ENCODE measurements at places on chromosomes 1 and 21.

- peak; percentile 68 for DNase-seq
Measured at GRCh38 chr1:81800695-81801650, at the start of gene ADGRL2. ADGRL2 (plus strand) TSS chr1:81800934; CDS start chr1:81836985, 36,051 bp downstream.

DNA sequence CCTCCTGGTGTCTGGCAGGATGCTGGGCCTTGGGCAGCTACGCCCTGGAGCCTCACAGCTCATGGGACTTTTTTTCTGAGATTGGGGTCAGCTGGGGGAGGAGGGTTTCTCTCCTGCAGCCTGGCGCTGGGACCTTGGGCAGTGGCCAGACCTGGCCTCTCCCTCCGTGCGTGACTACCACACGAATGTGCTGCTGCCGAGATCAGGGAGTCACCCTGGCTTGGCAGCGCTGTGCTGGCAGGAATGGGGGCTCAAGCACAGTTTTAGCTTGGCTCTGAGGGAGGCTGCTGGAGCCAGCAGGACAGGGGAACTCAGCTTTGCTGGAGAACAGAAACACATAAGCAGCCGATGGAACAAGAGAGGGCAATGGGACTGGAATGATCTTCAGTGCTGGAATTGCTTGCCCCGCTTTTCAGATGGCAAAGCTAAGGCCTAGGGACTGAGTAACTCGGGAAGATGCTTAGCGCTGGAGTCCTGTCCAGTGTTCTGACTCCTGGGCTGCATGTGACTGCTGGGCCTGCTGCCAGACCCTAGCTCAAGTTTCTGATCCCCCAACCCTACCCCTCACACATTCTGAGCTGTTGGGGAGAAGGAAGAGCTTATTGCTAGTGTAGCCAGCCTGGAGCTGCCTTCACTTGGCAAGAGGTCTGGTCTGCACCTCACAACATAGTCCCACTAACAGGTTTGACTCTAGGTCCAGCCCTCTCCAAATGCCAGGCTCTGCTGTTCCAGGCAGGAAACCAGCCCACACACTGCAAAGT lies 69.9 kb downstream of the NAV1 start:
- DNase-seq = peak; percentile 83

DNA sequence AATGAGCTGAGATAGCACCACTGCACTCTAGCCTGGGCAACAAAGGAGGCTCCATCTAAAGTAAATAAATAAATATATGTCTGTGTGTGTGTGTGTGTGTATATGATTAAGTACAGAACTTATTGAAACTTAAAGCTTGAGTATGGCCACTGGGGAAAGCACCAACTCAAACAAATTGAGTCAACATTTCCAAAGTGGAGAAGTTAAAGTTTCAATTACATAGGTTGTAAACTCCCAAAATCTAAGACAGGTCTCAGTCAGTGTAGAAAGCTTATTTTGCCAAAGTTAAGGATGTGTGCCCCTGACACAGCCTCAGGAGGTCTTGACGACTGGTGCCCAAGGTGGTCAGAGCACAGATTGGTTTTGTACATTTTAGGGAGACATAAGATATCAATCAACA lies 458.9 kb upstream of the RGS18 start:
- no peak for DNase-seq

DNA sequence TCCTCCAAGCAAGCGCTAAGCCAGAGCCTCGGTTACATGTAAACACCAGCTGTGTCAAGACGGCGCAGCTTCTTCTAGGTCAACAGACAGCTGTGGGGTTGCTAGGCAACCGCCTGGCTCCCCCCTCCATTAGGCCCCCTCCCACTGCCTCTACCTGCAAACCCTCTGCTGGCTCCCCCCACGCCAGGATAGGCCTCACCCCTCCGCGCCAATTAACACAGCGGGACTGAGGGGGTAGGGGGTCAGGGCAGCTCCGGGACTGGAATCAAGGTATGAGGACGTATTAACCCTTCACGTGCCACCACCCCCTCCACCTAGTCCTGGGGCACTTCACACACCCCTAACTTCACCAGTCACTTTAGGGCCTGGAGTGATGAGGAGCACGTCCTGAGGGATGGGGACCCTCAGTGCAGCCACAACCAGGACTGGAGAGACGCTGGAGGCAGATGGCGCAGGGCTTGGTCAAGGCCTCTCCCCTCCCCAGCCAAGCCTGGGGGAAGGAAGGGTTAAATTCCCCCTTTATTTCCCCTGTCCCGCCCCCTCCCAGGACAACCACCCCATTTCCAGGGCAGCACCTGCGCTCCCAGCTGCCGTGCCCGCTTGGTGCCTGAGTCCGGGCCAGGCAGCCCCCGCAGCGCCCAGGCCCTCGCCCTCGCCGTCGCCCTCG lies 37.4 kb upstream of the WASF2 start:
- peak; percentile 48 for DNase-seq

DNA sequence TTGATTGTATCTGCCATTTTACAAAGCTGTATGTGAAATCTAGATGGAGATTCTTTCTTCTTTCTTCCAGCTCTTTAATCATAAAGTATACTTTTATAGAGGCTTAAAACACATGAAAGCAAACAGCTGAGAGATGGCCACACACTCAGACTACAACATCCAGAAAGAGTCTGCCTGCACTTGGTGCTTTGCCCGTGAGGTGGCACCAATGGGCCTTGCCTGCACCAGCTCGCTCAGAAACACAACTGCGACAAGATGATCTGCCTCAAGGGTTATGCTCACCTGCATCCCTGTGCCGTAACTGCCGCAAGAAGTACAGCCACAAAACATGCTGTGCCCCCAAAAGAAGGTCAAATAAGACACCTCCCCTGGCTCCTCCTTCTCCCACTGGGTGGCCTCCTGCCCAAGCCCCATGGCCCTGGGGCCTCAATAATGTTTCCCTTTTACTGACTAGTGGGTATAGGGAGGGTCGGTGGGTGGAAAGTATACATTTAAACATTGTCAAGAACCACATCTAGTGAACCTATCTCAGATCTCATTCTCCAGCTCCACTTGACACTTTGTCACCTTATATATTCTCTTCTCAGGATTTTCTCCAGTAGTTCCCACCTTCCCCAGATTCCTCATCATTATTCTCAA lies 66.7 kb upstream of the ANGPTL3 start:
- no peak for DNase-seq

GRCh38 chr1:84300501-84300900 lies 1.0 kb upstream of the SAMD13 start:
- no peak for DNase-seq

DNA sequence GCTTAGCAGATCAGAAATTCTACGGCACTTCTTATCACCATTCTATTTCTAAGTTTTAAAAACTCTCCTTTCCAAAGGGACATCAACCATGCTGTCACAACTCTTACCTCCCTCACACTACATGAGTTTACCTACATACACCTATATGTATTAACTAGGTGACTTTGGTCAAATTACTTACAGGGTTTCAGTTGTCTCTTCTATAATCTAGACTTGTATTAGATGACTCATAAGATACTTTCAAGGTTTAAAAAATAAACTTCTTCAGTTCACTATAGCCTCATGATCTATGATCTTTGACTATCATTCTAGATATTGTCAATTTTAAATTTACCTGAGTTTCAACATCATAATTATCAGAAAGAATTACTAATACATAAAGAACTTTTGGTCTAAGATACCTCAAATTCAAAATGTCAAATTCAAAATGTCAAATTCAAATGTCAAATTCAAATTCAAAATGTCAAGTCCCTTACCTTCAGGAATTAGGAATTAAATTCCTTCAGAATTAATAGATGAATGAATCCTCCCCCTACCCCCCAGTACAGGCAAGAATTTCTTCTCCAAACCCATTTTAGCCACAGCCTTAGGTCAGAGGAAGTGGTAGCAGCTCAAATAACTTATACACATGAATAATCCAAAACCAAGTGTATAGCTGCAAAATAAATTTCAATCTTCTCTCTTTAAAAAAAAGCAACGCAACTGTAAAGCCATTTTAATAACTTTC lies 31.1 kb downstream of the OTUD7B start:
- no peak for DNase-seq

DNA sequence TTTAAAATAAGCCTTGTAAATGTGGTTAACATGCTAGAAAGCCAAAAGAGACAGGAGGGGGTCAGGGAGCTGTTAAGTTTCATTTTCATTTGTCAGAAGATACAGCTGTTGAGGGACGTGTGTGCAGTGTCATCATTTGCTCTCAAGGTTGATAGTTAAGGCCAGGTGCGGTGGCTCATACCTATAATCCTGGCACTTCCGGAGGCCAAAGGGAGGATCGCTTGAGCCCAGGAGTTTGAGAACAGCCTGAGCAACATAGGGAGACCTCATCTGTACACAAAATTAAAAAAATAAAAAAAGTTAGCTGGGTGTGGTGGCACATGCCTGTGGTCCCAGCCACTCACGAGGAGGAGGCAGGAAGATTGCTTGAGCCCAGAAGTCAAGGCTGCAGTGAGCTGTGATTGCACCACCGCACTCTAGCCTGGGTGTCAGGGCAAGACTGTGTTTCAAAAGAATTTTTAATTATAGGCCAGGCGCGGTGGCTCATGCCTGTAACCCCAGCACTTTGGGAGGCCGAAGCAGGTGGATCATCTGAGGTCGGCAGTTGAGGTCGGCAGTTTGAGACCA lies 22.7 kb downstream of the ZBTB8OS start:
- DNase-seq = no peak

- no peak for DNase-seq
Measured at GRCh38 chr1:2032737-2033136, 13.6 kb downstream of the GABRD start.

DNA sequence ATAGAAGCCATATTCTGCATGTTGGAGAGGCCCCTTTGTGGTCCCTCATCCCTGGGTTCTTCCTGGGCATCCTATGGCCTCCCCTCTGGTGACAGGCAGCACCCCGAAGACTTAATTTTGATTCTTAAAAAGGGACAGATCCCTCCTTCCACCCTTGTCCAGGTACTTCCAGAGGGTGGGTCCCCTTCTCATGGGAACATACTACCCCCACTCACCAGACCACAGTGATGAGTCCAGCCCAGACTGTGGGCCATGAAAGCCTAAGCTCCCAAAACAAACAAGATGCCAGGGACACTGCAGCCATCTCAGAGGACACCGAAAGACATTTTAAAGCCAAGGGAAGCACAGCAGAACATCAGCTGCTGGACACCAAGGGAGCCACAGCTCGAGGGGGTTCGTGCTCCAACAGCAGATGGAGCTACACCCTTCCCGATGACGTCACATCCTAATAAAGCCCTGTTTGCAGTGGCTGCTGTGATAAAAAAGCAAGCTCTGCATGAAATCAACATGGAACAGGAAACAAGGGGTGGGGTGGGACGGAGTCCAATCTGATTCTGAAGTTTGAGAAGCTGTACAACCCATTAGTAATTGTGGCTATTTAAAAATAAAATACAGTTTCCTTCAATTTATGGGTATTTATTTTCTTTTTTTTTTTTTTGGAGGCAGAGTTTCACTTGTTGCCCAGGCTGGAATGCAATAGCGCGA lies 32.4 kb downstream of the GNB1 start:
- DNase-seq = peak; percentile 37

- DNase-seq = no peak
Measured at GRCh38 chr1:117114877-117115276, 6.7 kb downstream of the TRIM45 start.

- peak; percentile 74 for DNase-seq
Measured at GRCh38 chr1:26072305-26072704, 4.9 kb upstream of the TRIM63 start.

- no peak for DNase-seq
Measured at GRCh38 chr1:29767769-29768425, 531.6 kb downstream of the PTPRU start.

- no peak for DNase-seq
Measured at GRCh38 chr1:27937524-27937836, 2.7 kb downstream of the SMPDL3B start.

DNA sequence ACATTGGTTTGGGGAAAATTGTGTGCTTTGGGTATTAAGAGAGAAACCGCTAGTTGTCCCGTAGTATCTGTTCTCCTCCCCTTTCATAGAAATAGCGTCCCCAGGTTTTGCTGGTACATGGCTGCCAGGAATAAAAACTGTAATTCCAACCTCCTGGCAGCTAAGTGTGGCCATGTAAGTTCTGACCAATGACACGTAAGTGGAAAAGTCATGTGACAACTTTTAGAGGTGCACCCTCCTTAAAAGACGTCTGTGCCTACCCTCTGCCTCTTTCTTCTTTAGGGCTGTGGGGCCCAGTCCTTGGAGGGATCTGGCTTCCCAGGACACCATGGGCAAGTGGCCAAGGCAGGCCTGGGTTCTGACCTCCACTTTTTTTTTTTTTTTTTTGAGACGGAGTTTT lies 59.3 kb downstream of the UMODL1 start:
- no peak for DNase-seq

- peak; percentile 5 for DNase-seq
Measured at GRCh38 chr1:188642704-188643103, 1814.0 kb downstream of the PLA2G4A start.

GRCh38 chr1:211356723-211357407 lies 30.2 kb downstream of the TRAF5 start:
- DNase-seq = no peak

- DNase-seq = peak; percentile 90
Measured at GRCh38 chr1:8667869-8668594, 149.4 kb downstream of the RERE start.

DNA sequence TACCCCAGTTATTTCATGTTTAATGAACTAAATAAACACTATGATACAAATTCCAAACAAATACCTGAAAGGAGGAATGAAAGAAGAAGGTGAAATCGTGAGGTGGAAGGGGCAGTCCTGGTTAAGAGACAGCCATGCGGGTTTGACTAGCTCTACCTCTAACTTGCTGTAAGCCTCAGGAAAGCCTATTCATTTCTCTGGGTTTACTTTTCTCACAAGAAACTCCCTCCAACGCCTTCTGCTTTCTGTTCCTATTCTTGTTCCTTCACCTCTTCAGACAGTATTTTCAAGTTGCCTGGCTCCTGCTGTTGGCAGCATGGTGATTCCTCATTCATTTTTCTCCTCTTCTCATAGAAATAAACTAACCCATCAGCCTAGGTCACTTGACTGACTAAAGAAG lies 92.4 kb downstream of the NTPCR start:
- DNase-seq = no peak

DNA sequence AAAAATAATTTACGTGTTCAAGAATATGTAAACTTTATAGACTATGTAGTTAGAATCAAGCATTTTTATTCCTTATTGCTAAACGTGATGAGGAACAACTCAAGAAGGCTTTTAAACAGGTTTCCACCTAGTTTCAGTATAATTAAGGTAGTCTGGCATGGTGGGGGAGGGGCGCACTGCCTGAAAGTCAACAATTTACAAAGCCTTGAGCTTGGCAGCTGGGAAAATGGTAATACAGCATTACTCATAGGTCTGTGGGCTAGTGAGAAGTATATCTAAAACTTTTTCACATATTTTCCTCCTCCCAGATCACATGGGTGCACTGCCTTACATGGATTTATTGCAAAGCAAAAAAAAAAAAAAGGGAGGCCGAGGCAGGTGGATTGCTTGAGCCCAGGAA lies 75.2 kb downstream of the EVI5 start:
- peak; percentile 80 for DNase-seq
